T-cell (primary cell): ENCODE measurements at places on chromosomes 13 and 19.
A peak's percentile ranks its signal among the peaks of the same experiment; 100 is the strongest.

DNA sequence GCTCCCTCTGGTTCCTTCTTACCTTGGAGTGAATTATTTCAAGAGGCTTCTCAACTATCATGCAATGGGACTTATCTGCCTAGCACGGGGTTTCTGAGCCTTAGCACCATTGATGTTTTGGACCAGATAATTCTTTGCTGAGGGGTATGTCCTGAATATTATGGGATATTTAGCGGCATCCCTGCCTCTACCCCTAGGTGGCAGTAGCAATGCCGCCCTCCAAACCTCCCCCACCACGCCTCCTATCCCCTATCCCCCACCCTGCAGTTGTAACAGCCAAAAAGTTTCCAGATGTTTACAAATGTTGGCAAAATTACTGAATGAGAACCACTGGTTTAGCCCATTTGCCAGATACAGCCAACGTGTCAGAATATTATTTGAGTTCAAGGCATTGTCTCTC lies 125.5 kb downstream of the POSTN start:
- no peak for DNase-seq

- DNase-seq = no peak
These were observed 83.8 kb downstream of the LNX2 start for GRCh38 chr13:27536361-27537101.

- DNase-seq = no peak
These were observed 18.3 kb upstream of the EIF3G start for GRCh38 chr19:10137751-10138682.

- no peak for DNase-seq
These were observed 29.3 kb downstream of the FAM124A start for GRCh38 chr13:51251480-51251879.

- DNase-seq = no peak
These were observed 717 bp downstream of the EEF2 start for GRCh38 chr19:3984584-3984907.

DNA sequence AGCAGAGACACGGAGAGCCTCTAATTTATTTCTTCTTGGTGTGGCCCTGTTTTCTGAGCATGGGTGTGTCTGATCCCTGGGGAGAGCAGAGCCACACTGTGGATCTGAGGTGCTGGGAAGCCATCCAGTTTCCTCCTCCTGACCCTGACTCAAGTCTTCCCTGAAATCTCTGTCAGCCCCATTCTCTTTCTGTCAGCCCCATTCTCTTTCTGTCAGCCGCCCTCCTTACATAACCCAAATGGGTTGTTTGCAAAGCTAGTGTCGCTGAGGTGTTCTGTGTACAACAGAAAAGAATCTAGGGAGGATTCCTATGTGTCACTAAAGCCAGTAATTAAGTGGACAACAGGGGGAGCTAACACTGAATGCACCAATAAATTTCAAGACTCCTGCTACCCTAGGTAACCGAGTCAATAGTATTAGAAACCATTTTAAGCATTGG lies 50.2 kb downstream of the LRCH1 start:
- no peak for DNase-seq

DNA sequence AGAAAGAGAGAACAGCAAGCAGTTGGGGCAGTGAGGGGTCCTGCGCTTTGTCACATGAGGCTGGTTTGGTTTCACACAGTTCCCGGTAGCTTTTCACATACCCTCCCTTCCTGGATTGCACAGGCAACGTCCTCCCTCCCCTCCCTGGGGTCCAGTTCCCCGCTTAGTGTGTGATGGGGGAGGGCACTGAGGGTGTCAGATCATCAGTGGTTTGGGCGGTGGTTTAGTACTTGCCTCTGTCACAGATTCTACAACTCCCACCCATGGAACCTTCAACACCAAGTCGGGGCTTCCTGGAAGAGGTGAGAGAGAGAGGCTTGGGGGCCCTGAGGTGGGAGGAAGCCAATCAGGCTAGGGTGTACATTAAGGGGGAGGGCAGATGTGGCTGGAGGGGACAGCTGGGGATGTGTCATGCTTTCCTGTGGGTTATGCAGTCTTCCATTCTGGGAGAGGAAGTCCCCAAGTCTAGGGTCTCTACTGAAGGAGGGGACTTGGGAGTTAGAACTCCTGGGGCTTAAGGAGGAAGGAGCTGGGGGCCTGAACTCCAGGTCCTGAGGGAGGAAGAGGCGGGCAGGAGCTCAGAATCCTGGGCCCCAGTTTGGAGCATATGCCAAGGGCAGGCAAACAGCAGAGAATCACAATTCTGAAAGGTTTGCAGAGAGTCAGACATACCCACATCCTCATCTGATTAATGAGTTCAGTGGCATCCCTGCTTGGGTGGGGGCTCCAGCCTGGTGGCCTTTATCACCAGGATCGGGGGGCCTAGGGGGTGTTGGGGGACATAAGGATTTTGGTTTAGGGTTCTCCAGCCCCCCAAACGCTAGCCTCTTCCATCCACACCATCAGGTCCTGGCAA lies at the start of gene NKG7:
NKG7 (minus strand) TSS at position 6 of the 856 bp plus-strand sequence. CDS start 119 bp downstream, outside the sequence.
- peak; percentile 28 for DNase-seq

- no peak for DNase-seq
These were observed 93.9 kb downstream of the TSHZ3 start for GRCh38 chr19:31255174-31255799.

GRCh38 chr19:10748927-10749434 lies 31.1 kb downstream of the DNM2 start:
- no peak for DNase-seq

DNA sequence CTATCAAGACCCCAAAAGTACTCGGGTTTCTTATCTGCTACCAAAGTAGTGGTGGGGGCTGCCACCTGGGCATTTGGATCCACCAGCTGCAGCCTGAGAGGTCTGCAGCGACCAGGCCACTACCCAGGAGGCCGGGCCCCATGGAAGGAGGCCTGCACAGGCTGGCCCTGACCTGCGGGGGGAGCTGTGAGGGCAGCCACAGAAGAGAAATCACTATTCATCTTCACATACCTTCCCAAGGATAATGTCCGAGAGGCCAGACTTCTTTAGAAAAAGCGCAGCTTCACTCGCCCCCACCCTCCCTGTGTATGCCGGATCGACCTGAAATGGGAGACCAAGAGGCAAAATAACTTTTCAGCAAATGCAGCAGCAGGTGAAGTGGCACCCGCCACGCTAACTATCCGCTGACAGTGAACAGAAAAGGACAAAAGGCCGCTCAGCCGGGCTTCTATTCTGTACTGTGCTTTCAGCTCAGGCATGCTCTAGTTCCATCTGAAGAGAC lies 30.1 kb downstream of the EPS15L1 start:
- no peak for DNase-seq

- DNase-seq = no peak
These were observed 1721.8 kb upstream of the SPRY2 start for GRCh38 chr13:82062772-82063171.
